ENCODE measurements at places on chromosomes 6 and 20.

- no peak for DNase-seq
Observed at GRCh38 chr20:13717631-13718044, 67.1 kb downstream of the ESF1 start.

DNA sequence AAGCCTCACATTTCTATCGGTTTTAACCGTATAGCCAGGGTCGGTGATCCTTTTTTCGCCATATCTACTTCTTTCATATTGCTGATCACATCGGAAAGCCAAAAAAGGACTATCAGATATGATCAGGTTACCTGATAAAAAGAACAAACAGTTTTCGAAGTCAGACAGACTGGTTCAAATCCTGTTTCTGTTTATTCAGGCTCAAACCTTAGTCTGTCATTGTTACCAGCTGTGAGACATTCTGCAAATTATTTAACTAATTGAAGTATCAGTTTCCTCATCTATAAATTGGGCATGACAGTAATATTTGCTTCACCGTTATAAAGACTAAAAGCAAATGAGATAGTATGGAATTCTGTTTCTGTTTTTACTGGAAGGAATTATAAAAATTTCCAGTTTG is 111.3 kb downstream of the TSHZ2 start:
- DNase-seq: no peak

- no peak for DNase-seq
Observed at GRCh38 chr6:166849749-166850183, 106.6 kb downstream of the RNASET2 start.

DNA sequence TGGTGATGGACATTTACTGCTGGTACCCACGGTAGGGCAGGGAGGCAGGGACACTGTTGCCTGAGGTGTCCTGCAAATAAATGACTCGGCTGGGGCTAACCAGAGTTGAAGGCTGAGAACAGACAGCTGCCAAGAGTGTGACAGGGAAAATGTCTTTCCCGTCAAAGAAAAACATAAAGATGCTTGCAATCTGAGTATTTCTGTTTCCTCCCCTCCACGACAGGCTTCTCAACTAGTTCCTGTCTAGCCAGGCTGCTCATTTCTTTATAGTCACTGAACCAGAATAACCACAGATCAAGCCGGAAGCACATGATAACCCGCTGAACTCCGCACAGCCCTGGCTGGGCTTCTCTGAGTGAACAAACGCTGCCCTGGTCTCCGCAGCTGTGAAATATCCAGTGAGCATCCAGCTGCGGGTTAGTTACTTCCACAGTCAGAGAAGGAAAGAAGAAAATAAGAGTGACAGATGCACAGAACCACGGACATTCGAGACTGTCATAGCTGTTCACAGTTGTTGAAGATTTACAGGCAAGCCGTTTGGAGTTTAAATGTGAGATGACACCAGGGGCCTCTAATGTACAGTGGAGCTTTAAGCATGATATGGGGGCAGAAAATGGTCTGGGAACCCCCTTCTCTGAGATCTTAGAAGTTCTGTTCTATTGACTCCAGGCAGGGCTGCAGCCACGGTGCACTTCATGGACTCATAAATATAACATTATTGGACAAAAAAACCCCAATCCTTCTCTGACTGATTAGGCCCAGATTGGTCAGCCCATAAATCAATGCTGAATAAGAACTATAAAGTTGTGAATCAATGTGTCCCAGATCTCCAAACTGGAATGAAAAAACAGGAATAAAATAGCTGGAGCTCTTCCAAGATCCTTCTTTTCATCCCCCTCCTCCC is 299.9 kb upstream of the SUPT3H start:
- DNase-seq: peak; percentile 31

DNA sequence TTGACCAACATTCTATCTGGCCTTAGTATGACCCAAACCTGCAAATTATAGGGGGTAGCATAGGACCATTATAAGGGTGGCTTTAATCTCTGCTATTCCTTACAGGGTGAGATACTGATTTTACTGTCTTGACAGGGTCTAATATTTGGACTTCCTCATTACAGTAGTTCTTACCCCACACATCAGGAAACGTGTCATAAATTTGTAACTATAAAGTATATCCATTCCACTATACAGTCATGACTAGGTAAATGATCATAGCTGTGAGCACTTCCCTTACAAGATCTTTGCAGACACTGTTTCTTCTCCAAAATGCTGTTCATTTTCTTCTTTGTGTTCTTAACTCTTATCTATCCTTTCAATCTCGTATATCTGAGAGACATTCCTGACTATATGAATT is 518.7 kb upstream of the RNF217 start:
- no peak for DNase-seq

DNA sequence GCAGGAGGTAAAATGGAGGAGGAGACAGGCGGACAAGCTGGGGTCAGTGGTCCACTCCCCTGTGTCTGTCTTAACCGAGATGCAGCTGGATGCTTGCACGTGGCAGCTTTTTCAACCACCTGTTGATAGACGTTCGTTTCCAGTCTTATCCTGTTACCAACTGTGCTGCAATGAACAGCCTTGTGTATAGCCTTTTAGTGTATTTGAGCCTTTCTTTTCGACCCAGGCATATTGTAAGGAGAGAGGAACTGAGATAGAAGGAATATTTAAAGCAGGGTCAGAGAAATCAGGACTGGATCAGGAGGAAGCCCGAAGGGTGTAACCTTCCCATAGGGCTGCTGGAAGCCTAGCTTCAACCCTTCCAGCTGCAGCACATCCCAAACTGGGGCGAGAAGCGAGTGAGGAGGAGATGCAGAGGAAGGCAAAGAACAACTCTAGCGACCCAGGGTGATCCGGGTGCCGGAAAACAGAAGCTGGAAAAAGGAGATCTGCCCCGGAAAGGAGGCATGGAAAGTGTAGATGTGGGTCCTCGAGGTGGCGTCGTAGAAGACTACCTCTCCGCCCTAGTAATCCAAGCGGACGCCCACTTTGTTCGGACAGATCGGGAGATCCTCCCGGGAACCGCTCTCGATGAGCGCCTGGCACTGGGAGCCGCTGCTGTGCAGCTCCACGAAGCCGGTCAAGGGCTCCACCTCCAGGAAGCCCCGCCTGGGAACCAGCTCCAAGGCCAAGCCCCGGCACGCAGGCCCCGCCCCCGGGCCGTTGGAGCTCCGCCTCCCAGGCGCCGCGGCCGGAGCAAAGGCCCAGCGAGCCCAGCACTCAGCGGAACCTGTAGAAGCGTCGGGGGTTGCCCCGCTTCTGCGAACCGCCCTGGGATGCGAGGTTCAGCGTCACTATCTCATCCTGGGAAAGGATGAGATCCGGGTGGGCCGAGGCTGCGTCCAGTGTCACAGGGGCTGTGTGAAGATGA is 11.2 kb downstream of the TRIM31 start:
- peak; percentile 69 for DNase-seq

DNA sequence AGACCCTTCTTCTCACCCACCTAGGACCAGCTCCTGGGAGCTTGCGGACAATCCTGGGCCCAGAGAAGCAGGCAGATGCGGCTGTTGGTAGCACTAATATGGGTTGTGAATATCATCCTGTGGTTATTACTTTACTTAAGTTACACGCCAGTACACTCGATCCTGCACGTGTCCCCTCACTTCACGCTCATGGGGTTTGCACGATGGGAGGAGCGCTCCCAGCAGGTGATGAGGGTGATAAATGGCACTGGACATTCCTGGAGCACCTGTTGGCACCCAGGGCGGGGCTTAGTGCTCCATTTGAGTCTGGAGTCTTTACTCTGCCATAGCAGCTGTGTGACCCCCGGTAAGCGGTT is 335.1 kb downstream of the PREX1 start:
- no peak for DNase-seq

- DNase-seq: no peak
Observed at GRCh38 chr6:127590344-127590743, 13.4 kb downstream of the C6orf58 start.

DNA sequence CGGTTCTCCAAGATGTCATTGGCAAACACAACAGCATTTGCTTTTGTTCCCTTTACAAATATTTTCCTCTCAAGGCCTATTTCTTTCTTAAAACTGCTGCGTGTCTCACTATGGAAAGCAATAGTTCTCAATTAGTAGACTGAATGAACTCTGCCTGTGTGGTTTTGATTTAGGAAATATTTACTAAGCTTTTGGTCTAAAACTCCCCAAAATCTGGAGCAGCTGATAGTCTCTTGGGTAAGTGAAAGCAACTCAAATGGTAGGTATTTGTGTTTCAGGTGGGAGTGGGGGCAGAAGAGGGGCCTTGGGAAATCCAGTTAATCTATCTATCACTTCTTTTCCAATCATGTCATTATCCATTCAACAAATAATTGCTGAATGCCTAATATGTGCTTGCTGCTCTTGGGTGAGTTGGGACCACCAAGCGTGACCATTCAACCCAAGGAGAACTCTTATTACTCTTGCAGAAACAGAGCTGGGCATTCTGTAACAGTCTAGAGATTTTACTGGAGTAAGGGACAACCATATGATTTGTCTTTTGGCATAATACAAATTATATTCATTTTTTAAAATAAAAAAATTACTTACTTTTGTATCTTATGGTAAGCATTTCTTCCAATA is 33.2 kb upstream of the ADTRP start:
- DNase-seq: no peak

DNA sequence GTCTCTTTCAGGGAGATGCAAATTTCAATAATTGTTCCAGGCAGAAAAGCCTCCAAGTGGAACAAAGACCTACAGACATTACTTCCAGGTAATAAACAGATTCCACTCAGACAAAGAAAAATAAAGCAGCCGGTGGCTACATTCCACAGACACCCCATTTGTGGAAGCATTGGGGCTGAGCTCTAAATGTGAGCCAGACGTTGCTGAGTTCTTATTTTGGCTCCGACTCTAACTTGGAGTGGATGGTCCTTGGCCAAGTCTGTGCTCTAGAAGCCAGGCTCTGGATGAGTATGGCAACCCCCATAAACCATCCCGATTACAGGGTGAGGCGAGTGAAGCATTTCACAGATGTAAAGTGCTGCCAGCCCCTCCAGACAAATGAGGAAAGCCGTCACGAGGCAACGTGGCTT is 6.6 kb downstream of the TRAM2 start:
- DNase-seq: no peak

DNA sequence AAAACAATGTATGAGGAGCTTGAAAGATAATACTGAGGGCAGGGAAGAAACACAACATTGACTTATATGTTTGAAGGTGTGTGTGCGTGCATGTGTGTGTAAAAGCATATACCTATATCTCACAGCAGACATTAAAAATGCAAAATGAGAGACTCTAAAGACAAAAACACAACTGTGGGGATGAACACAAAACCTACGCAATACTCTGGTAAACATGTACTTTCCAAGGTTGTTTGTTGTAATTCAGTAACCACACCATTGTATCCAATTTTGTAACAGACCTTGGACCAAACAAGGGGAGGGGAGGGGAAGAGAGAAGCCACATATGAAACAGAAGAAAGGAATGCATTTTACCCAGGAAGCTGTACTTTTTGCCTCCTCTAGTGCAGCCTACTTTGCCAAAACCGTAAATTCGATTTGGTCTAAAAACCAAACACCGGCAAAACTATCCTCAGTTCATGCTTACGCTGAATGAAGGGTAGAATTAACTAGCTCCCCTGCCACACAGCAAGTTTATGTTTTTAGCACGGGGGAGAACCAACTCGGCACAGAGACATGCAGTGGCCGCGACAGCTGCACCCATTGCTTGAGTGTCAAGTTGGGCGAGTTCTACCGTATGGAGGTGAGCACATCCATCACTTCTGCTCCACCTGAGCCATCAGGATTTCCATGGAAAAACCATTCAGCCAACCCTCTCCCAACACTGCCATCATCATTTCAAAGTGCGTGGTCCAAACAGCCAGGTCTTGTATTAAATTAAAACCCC is 50.0 kb downstream of the CNKSR3 start:
- DNase-seq: no peak

GRCh38 chr6:5084781-5085647 is at the start of gene PPP1R3G:
Gene PPP1R3G, plus strand, starts transcription at chr6:5085341. Its CDS starts 145 bp downstream, at chr6:5085486.
- no peak for DNase-seq

GRCh38 chr6:15400572-15401004 is 154.7 kb downstream of the JARID2 start:
- no peak for DNase-seq

- DNase-seq: no peak
Observed at GRCh38 chr20:13250251-13250650, 29.2 kb downstream of the ISM1 start.

- DNase-seq: no peak
Observed at GRCh38 chr6:834866-835265, 141.9 kb upstream of the EXOC2 start.

DNA sequence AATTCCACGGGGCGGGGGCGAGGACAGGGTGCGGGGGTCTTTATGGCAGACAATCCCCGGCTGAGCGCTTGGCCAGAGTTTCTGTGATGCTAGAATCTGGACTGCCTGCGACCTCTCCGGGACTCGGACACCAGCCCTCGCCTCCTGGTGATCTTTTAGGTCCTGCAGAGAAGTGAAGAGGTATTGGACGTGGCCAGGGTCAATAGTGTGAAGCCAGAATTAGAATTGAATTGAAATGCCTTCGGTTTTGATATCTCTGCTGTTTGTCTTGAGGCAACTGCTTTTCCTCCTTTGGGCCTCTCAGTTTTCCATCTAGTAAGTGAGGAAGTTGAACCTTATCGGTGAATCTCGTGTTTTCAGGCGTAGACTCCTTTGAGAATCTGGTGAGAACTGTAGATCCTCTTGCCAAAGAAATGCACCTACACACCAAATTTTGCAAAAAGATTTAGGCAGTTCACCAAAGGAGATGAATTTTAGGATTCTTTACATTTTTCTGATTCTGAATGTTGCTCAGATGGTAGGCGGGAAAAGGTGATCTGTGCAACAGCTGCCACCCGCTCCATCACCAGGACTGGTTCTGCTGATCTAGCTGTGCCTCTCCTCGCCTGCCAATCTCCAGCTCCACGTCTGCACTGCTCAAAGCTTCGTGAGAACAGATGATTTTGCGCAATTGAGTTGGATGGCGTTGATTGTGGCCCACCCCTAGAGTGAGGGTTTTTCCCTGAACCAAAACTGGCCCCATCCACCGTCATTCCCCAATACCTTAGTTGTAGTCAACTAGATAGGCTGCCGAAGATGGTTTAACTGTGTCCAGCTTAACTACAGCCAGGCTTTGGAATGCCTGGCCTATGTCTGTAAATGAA is 837 bp upstream of the OSER1 start:
- DNase-seq: no peak

- DNase-seq: no peak
Observed at GRCh38 chr6:142631517-142632385, 313.2 kb downstream of the HIVEP2 start.

DNA sequence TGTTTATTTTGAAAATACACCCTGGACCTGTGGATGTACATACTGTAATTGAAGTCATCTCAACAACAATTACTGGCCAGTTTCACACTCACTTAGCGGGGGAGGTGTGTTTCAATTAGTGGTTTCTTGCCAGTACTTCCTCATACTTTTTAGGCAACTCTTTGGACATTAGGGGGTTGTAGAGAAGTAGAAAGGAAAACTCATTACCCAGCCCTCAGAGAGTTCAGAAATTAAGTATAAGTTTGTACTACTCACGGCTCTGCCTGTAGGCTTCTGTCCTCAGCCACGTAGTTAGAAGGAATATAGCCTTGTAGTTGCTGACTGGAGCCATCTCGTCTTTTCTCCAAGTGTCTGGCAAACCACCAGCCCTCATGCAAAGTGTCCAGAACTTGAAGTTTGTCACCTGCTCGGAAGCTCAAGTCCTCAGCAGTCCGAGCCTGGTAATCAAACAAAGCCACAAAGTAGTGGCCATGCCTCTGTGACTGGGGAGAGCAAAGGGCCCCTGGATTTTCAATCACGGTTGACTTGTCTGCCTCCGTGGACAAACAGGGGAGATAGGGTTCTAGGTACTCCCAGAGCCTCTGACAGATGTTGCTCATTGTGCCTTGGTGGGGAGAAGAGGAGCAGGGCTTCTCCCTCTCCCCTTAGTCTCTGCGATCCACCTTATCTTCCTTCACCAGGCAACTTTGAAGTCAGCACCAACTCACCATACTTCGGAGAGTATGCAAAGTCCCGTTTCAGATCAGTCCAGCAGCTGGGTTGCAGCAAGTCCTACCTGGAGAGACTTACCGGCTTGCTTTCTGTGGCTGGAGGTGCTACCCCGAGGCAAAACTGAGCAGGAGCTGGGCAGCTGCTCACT is 749 bp downstream of the FRK start:
- no peak for DNase-seq

Data from activated T-cell treated with anti-CD3 and anti-CD28 coated beads for 48 hours (primary cell).